Activated T-cell treated with anti-CD3 and anti-CD28 coated beads, Interleukin-2, amount 50 U/mL, for 4 hours (primary cell): ENCODE measurements at places on chromosomes 16 and 17. TPM values are rescaled to one million over a fixed set of nuclear protein-coding genes. Genes with fewer than 3 reads are reported as not detected.

DNA sequence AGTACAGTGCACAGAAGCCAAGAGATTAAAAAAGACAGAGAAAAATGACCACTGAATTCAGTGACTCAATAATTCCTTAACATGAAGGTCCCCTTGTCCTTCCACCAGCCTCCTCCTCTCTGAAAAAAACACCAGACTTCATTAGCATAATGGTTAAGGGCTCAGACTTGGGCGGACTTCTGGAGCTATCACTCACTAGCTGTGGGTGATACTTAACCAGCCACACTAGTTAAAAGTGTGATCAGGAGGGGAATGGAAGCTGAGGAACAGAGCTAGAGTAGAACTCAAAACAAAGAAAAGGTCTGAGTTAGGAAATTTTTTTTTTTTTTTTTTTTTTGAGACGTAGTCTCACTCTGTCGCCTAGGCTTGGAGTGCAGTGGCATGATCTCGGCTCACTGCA, 23.2 kb downstream of the ZNF652 start:
- DNase-seq, result no peak

The ADAM11 gene
- total RNA-seq, result 0.41 TPM

GRCh38 chr16:86242244-86243122, 267.8 kb upstream of the FOXF1 start:
- no peak for DNase-seq

DNA sequence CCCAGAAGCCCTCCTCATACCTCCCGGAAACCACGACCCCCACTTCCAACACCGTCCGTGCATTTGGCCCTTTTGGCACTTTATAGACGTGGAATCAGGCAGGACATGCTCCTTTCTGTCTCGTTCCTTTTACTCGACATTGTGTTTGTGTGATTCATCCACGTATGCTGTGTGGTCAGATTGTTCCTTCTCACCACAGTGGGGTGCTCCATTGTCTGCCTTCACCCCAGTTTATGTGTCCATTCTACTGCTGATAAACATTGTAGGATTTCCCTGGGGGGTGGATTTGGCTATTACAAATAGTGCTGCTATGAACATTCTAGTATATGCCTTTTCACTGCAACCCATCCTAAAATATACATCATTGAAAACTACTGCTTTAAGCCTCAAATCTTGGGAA, 28.9 kb upstream of the RPH3AL start:
- no peak for DNase-seq
